ENCODE measurements at places on chromosomes 16 and 17.
A peak's percentile ranks its signal among the peaks of the same experiment; 100 is the strongest.

- DNase-seq = no peak
Measured at GRCh38 chr16:22282254-22282892, 14.8 kb upstream of the POLR3E start.

DNA sequence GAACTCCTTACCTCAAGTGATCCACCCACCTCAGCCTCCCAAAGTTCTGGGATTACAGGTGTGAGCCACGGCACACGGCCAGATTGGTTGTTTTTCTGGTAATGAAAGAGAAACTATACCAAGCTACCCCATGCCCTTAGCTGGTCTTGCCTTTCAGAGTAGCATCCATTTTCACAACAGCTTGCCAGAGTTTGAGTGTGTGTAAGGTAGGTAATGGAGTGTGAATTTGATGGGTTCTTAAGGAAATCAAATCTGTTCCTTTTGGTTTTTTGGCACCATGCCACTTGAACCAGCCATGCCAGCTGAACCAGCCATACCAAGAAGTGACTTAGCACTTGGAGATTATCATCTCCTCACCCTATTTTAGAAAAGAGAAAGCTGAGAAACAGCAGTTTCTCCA, 5.1 kb downstream of the CALCOCO2 start:
- DNase-seq = no peak

DNA sequence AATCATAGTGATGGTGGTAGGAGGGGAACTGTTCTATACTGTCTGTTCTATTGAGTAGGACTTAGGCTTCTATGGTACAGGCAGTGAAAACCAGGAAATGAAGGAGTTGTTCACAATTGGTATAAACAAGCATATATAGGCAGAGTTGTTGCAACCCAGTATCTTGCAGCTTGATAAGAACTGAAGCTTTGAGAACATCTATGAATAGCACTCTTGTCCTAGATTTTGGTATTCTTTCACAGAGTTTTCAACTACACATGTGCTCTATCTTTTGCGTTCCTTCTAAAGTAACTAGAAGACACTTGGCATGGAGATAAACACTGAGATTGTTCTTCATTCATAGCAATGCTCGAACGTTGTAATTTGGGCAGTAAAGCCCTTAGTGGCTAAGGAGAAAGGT, 91.8 kb downstream of the KCNJ2 start:
- DNase-seq = no peak

GRCh38 chr17:43846221-43846712, 709 bp upstream of the CD300LG start:
- peak; percentile 91 for DNase-seq
